Psoas muscle (tissue), 8 donors: ENCODE measurements at places on chromosomes 4 and X. TPM values are rescaled to one million over a fixed set of nuclear protein-coding genes. Genes with fewer than 3 reads are reported as not detected.

SH2D1A gene
- polyA plus RNA-seq, result not detected

LRCH2 gene
- 0.31 TPM for polyA plus RNA-seq

PNCK gene
- polyA plus RNA-seq, result 0.35 TPM

CLDN34 gene
- polyA plus RNA-seq, result not detected

CSAG1 gene
- polyA plus RNA-seq, result not detected
